Activated effector memory CD4-positive, alpha-beta T cell treated with Interleukin-2 at 50 U/mL for 16 hours (primary cell): ENCODE measurements at places on chromosomes 1 and 21.

DNA sequence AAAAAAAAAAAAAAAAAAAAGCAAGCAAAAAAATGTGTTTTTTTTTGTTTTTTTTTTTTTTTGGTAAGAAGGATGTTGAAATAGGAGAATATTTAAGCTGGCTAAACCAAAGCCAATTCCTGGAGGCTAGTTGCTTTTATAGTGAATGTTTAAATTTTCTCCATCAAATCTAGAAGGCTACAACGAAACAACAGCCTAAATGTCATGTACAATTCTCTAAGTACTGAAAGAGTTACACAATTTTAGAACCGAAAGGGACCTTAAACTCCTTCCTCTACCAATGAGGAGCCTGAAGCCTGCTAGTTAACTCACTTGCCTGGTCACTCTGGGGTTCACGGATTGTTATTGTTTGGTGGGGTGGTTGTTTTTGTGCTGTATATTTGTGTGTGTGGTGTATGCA, 3.5 kb downstream of the WLS start:
- no peak for DNase-seq

- DNase-seq = no peak
Measured at GRCh38 chr1:21492356-21492625, 16.9 kb upstream of the ALPL start.

- DNase-seq = no peak
Measured at GRCh38 chr1:43304771-43305300, 4.1 kb downstream of the TIE1 start.

- no peak for DNase-seq
Measured at GRCh38 chr1:177753655-177754054, 216.2 kb downstream of the SEC16B start.

DNA sequence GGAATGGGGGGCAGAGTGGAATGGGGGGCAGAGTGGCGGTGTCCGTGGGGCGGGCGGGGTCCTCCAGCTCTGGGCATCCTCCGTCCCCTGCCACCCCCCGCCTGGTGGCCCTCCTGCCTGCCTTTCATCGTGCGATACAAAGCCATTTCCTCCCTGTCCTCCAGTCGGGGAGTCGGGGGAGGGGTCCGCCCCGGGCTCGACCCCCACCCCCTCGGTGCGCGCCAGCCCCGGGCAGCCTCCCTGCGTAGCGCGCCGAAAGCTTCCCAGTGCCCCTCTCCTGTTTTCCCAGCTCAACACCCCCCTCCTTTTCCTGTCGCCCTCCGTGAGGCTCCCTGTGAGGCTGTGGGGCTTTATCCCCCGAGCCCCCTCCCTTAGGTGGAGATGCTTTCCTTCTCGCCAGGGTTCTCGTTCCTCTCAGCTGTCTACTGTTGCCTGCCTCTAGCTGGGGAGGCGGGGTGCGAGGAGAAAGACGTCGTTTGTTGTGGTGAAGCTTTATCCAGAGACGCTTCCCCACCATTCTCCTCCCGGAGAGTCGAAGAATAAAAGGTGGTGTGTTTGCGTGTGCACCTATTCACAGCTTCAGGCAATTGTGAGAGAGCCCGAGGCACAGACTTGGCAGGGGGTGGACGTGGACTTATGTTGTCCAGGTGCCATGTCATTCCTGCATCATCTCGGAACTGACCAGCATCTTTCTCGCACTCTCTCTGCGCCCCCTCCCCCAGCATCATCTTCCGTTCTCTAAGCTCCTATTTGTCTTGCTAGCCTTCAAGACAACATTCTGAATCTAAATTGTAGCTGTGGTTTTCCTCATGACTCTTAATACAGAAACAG, 848 bp downstream of the DNM3 start:
- no peak for DNase-seq

DNA sequence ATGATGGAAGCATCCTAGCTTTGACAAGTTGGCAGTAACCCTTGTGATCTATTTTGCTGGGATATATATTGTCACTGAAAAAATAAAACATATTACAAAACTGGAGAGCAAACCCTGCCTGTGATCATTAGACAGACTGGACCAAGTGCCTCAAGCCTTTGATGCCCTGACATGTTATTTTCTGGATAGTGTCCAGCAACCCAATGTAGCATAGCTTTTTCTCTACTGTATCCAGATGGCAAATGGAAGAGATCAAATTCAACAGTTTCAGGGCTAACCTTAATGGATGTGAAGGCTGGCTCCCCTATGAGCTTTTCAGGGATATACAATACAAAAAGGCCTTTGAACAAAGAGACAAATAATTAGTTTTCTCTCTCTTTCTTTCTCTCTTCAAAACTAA, 25.1 kb downstream of the WARS2 start:
- DNase-seq = no peak

GRCh38 chr1:158008630-158009029, 15.2 kb downstream of the KIRREL1 start:
- no peak for DNase-seq

DNA sequence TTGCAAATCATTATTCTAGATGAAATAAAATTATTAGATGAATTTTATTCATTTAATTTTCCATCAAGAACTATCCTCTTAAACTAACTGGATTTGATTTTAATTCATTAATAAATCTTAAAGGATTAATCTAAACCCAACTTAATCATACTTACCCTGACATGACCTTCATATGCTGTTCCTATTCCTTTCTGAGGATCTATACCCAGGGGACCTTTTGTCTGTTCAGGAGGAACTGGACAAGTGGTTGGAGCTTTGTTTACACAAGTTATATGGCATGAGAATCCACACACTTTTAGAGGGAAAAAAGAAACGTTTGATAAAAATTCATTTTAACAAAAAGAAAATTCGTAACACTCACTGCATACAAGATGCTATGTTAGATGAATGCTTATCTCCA, 95.2 kb downstream of the COQ8A start:
- no peak for DNase-seq

DNA sequence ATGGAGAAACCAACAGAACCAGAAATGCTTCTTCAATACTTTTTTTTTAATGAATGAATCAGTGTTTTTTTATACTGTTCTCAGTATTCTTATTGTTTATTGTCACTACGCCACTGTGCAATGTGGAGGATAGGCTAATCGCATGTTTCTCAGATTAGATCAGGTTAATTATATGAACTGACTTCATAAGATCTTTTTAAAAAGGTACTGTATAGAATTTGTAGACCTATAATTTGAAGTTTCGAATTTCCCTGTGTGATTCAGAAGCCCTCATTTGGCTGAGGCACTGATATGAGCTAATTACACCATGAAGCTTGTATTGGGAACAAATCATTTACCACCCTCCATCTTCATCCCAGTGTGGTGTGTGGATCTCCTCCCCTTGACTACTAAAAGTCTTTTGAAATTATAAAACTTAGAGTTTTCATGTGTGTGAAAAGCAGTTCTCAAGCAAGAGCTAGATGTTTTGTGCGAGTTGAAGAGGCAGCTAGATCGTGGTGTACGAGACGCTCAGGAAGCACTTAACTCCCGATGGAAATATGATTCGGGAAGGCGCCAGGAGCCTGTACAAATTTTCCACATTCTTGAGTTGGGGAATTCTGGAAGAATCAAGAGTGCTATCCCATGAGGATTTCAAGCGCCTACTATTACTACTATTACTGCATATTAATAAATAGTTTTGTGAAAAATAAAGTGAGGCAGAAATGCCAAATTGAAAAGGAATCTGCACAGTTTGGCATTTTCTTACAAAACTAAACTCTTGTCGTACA, 52.1 kb upstream of the KCNE2 start:
- DNase-seq = no peak

GRCh38 chr1:227759341-227760300, 24.4 kb downstream of the SNAP47 start:
- DNase-seq = no peak

GRCh38 chr1:28950449-28950848, 36.1 kb downstream of the EPB41 start:
- no peak for DNase-seq

DNA sequence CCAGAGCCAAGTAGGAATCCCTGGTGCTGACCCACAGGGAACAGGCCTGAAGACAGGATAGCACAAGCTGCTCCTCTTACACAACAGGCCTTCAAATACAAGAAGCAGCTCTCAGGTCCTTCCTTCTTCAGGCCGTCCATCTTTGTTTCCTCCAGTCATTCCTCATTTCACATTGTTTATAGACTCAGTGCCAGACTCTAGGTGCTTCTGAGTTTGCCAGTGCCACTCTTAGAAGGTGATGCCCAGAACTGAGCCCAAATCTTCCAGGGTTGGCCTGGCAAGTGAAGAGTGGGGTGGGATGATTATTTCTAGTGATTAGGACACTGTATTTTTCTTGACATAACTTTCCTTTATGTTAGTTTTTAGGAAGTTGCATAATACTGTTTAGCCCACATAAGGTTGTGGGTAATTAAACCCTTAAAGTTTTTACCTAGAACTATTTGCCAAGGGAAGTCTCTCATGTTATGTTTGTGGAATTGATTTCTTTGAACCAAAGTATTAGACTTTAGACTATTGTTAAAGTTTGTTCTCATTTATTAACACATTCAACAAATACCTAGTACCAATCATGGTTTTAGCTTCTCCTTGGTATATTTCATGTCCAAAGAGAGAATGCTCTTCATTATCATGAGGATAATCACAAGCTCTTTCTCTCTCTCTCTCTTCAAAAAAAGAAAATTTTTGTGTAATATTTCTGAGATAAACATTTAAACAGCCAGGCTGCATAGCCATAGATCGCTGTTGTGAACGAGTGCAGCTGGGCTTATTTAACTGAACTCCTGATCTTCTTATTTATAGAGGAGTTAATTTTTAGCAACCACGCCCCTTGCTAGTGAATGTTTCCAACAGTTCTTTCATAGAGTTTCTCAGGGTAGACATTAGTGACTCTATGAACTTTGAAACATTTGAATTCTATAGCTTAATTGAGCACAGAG, 47.7 kb downstream of the PGM1 start:
- DNase-seq = no peak

DNA sequence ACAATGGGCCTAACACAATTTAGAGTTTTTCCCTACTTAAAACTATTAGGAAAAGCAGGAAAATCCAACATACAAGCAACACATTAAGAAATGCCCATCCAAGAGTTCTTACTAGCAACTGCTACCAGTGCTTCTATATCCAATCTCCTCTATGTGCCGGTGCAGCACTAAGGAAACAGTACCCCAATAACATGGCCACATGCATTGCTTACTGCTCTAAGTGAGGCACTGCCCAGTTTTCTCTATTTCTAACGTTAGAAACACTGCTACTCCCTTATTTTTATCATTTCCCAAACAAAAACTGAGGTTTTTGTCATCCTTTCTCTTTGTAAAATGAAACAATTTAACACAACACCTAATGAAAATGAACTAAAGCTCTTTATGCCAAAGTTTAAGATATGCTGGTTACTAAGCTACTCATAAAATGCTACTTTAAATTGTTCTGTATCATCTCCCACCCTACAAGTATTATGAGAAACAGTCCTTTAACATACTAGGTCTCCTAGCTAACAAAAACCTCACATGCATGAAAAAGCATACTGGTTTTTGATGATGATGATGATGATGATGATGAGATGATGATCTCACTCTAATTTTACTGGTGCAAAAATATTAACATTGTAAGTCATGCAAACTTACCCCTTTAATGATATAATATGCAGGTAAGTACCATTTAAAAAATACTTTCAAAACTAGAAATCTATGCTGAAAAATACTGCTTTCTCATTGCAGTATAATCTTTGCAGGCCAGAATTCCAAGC, 90.7 kb upstream of the TTC39A start:
- DNase-seq = no peak

DNA sequence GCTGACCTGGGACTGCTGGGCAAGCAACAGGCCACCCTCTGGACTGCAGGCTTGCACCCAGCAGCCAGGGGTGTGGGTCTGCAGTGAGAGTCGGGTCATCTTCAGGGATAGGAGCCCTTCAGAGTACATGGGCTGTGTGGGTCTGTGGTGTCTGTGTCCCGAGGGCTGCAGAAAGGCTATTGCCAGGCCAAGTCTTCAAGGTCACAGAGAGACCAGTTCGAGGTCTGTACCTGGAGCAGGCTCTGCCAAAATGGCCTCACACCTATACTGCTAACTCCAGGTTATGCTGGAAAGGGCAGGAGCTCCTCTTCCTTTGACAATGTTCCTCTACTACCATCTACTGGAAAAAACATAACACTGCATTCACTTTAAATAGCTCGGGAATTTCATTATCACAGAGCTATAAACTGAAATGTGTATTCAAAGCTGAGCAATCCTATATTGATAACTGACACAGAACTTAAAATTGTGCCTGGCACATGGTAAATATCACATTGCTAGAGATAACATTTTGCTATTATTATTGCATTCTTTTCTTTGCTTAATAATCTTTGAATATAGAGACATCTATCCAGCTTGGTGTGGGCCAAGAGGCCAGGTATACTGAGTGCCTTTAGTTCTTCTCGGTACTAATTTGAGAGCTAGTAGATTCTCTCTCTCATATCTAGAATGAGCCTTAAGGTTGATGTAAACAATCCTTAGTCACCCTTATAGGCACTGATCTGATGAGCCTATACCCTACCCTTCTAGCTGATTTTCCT, 6.9 kb upstream of the DNAH14 start:
- no peak for DNase-seq

DNA sequence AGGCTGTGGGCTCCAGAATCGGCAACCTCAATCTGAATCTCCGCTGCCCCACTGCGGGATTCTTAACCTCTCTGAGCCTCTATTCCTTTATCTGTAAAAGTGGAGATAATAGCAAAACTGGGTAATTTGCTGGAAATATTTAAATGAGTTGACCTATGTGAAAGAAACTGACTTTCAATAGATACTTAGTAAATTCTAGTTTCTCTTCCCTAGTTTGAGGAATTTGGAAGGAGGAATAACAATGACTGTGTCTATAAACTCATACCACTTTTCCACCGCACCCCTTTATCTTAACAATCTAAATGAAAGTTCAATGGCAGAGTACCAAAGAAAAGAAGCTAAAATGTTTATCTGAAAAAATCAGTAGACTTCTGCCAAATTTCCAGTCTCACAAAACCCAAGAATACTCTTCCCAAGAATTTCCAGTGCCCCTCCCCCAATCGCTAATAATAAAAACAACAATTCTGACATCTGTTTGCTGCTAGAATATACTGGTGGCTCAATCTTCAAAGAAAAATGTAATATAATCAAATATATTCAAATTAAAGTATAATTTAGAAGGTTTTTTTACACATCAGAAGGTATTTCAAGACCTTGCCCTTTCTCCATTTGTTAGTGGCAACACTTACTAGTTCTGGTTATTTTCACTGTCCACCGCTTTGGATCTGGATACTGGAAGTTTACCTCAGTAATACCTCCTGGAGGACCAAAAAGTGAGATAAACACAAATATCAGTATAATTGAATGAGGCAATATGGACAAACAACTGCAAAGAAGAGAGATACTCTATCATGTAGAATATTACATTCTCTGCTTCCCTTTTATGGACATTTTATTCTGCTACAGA, 171.2 kb downstream of the LTN1 start:
- DNase-seq = no peak

- DNase-seq = no peak
Measured at GRCh38 chr1:77776007-77776700, 3.3 kb upstream of the MIGA1 start.

GRCh38 chr1:153592748-153593147, 20.2 kb downstream of the S100A16 start:
- DNase-seq = no peak

DNA sequence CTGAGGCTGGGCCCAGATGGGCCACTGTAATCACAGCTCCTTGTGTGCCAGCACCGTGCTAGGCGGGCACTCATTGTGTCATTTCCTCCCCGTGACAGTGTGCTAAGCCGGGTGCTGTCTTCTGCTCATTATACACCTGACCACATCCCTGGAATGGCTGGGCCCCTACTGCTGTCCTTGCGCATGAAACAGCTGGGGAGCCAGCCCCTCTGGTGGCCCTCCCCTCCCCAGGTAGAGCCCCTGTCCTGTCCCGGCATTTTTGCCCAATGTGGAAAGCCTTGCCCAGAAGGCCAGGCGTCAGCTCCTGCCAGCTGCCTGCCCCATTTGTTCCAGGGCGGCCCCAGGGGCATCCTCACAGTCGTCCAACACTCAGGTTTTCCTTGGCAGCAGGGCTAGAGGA, 107.4 kb upstream of the CASZ1 start:
- DNase-seq = no peak
